GM23248 (cell line): ENCODE measurements at places on chromosomes 6 and 20.

- no peak for DNase-seq
These were observed 868 bp downstream of the METTL24 start for GRCh38 chr6:110357298-110357663.

GRCh38 chr6:36501686-36502085, 45.6 kb downstream of the STK38 start:
- DNase-seq = no peak

GRCh38 chr6:164379795-164380194, 929.6 kb downstream of the C6orf118 start:
- DNase-seq = peak; percentile 4

DNA sequence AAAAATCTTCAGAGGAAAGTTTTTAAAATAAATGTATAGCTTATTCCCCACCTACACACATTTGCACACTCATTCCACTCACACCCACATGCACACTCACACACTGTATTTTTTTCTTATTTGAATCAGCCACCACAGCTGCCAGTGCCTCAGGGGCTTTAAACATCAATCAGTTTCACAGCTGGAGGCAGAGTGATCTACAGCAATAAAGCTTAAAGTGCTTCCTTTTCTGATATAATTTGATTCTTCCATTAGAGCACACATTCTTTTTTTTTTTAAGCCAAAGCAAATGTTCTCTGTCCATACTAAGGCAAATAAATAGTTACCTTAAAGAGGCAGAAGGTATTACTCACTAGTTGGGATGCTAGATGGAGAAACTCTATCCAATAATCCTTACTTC, 498.8 kb upstream of the POU3F2 start:
- no peak for DNase-seq

GRCh38 chr6:27810768-27811450, 101.3 kb downstream of the OR2B2 start:
- no peak for DNase-seq

- no peak for DNase-seq
These were observed 8.2 kb downstream of the RNF144B start for GRCh38 chr6:18395177-18395855.

DNA sequence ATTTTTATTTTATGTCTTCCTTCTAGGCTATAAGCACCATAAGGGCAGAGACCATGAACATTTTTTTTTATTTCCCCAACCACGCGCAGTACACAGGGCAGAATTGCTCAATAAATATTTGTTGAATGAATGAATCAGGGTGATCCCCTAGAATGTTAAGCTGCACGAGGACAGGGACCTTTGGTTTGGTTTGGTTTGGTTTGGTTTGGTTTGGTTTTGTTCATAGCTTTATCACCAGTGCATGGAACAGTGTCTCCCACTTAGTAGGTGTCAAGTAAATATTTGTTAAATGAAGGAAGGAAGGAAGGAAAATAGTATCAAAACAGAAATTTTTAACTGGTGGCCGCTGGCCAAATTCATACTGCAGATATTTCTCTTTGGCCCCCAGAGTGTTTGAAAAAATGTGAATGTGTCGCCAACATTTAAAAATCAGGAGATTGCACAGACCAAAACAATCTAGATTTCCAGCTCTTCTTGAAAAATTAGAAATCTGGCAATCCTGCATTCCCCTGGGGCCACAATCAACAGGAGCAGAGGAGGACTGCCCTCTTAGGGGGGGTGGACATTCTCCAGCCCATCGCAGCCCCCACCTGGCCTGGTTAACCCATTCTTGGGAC, 205.3 kb downstream of the EYA2 start:
- peak; percentile 56 for DNase-seq

- no peak for DNase-seq
These were observed 2.8 kb upstream of the CSTL1 start for GRCh38 chr20:23436681-23437080.

GRCh38 chr20:25750765-25751696, 54.4 kb upstream of the ZNF337 start:
- DNase-seq = peak; percentile 66

DNA sequence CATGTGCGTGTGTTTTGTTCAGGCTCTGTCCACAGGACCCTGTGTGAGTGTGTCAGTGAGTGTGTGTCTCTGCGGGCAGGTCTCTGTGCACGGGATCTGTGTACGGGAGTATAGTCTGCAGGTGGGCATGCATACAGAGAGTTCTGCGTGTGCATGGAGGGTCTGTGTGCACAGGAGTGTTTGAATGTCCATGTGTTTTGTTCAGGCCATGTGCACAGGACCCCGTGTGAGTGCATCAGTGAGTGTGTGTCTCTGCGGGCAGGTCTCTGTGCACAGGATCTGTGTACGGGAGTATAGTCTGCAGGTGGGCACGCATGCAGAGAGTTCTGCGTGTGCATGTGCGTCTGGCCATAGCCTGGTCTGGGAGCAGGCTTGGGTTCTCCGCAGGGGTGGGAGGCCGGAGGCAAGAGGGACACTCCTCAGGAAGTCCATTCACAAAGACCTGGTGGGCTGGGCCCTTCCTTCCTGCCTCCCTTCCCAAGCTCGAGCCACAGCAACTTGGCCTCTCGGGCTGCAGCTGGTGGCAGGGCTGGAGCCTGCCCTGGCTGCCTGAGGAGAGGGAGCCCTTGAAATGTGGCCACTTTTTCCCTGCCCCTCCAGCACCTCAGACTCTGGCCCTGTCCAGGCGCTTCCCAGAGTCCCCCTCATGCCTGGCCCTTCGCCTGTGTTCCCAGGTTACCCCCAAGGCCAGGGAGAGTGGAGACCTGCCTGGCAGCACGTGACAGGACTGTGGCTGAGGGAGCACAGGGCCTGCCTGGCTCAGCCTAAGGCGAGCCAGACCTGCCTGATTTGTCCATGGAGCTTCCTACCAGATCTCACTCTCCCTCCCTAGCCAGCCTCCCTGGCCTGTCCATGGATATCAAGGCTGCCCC, 6.8 kb downstream of the HSPA12B start:
- DNase-seq = no peak

DNA sequence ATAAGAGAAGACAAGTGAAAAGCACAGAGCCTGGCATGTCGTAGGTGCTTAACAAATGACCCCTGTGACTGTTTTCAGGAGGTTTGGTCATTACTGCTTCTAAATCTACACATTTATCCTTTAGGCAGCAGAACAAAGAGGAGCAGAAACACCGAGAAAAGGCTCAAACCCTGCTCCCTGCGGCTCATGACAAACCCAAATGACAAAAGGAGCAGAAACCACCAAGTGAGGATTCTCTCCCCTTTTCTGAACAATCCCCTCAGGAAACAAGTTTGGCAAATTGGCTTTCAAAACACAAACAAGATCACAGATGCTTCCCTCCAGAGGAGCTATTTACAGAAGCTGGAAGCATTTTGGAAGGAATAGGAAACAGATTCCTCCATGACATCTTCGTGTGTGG, 15.8 kb upstream of the SIRPG start:
- DNase-seq = no peak
